ENCODE measurements at places on chromosomes 3 and 15. TPM values are rescaled to one million over a fixed set of nuclear protein-coding genes. Genes with fewer than 3 reads are reported as not detected.

GRCh38 chr3:154794391-154794790 is 285.7 kb upstream of the MME start:
- H3K27ac ChIP-seq: no peak overlapping the region
- no peaks in the 10 kb centered on the region for H3K4me1 ChIP-seq
- no peaks in the 10 kb centered on the region for H3K27me3 ChIP-seq
- no peak overlapping the region for H3K4me3 ChIP-seq

Gene EEF1AKMT4
- total RNA-seq: 1.6 TPM

Gene OGG1
- total RNA-seq: 9.2 TPM

- no peak overlapping the region for H3K4me3 ChIP-seq
- no peak for DNase-seq
- no peaks in the 10 kb centered on the region for H3K36me3 ChIP-seq
- H3K4me1 ChIP-seq: no peaks in the 10 kb centered on the region
- no peak overlapping the region for H3K27ac ChIP-seq
- H3K27me3 ChIP-seq: no peaks in the 10 kb centered on the region
These were observed 24.5 kb upstream of the RNF111 start for GRCh38 chr15:58962662-58963565.

- no peaks in the 10 kb centered on the region for H3K36me3 ChIP-seq
- no peak for DNase-seq
- H3K4me3 ChIP-seq: no peak overlapping the region
- H3K4me1 ChIP-seq: peaks cover 57% of the 10 kb centered on the region
- H3K27me3 ChIP-seq: no peaks in the 10 kb centered on the region
- no peak overlapping the region for H3K27ac ChIP-seq
These were observed 31.2 kb upstream of the LACTB start for GRCh38 chr15:63090472-63090871.

GRCh38 chr3:85939074-85939482 is 980.3 kb downstream of the CADM2 start:
- H3K4me3 ChIP-seq: no peak overlapping the region
- no peaks in the 10 kb centered on the region for H3K36me3 ChIP-seq
- H3K27me3 ChIP-seq: no peaks in the 10 kb centered on the region

- no peak overlapping the region for H3K27ac ChIP-seq
- no peaks in the 10 kb centered on the region for H3K27me3 ChIP-seq
- no peak overlapping the region for H3K4me3 ChIP-seq
- H3K36me3 ChIP-seq: no peaks in the 10 kb centered on the region
- H3K4me1 ChIP-seq: peaks cover 35% of the 10 kb centered on the region
These were observed 130.4 kb upstream of the PLXNA1 start for GRCh38 chr3:126852511-126852910.

Gene NMNAT3
- 10.7 TPM for total RNA-seq

GRCh38 chr3:153160451-153161137 is 1.4 kb upstream of the RAP2B start:
- peaks cover 49% of the 10 kb centered on the region for H3K4me1 ChIP-seq
- H3K27me3 ChIP-seq: no peaks in the 10 kb centered on the region
- H3K36me3 ChIP-seq: no peaks in the 10 kb centered on the region
- peak overlapping the region; percentile 97 for H3K4me3 ChIP-seq

DNA sequence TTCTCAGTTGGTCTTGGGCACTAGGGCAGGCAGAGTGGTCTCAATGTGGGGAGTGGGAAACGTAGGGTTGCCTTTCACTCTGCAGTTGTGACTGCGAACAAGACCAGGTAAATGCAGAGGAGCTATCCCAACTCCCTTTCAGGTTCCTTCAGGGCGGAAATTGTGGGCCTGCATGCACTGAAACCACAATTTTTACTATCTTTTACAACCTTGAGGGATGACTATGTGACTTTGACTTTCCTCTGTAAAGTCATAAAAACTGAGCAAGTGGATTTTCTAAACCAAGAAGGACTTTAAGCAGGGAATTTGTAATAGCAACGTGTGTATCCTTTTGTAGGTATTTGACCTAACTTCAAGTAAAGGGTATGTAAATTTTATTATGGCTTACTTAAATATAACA is 171.4 kb upstream of the CADPS start:
- no peak for DNase-seq
- H3K4me3 ChIP-seq: no peak overlapping the region
- no peak overlapping the region for H3K27ac ChIP-seq
- no peaks in the 10 kb centered on the region for H3K4me1 ChIP-seq
- no peaks in the 10 kb centered on the region for H3K27me3 ChIP-seq

Gene TM6SF1
- total RNA-seq: 4.7 TPM

Gene ZNF660
- total RNA-seq: 1.1 TPM

DNA sequence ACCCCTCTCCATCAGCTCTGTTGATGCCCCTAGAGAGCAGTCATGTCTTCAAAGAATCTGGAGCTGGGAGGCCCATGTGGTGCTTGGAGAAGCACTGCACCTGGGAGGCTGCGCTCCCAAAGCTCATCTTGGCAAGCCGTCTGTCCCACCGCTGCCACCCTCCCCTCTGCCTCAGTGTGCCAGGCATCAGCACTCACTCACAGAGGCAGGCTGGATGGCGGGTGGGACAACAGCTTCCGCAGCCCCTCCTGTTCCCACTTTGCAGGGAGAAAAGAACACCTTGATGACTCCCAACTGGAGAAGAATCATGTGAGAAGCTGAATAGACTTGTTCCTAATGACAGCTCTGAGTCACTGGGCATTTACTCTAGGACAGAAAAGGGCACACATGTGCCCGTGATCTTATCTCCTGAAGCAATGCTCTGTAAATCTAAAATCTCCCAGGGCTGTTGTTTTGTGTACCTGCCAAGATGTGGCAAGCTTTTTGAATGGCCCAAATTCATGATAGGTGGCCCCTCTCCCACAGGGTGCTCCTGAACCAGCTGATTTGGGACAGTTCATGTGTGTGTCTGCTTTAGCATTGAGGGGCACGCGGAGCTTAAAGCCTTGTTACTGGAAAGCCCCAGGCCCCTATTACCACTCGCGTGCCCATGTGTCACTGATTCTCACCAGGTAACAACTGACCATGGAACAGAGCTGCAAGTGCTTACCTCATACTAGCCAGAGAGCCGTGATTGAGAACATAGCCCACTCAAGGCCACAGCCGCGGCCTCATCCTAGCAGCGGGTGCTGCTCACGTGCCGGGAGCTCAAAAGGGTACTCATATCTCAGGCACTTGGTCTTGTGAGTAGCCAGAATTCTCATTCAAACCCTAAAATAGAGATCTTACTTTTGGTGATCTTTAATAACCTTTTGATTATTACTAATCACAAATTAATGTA is 104.4 kb downstream of the DNAJB8 start:
- H3K36me3 ChIP-seq: peaks cover 6% of the 10 kb centered on the region
- no peak overlapping the region for H3K27ac ChIP-seq
- H3K4me3 ChIP-seq: no peak overlapping the region
- DNase-seq: no peak

- no peak for DNase-seq
- H3K4me3 ChIP-seq: no peak overlapping the region
- H3K27me3 ChIP-seq: no peaks in the 10 kb centered on the region
- peaks cover 5% of the 10 kb centered on the region for H3K36me3 ChIP-seq
These were observed 59.2 kb downstream of the TBL1XR1 start for GRCh38 chr3:177137774-177138705.

Gene CCRL2
- 1.5 TPM for total RNA-seq

DNA sequence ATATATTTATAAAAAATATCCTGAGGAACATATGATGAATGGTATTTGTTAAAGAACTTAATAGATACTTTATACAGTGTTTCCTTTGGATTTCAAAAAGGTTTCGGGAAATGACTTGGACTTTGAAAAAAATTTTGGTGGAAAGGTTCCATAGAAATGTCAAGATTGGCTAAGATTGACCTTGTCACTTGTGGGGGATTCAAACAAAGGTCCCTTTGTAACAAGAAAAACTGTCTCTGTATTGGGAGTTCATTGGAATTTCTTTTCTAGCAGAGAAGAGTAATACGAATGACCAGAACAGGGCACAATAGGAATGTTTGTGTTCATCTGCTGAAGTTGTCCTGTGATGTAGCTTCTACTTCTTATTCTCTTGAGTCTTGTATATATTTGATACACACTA is 43.2 kb downstream of the ARHGEF26 start:
- no peak overlapping the region for H3K4me3 ChIP-seq
- no peaks in the 10 kb centered on the region for H3K4me1 ChIP-seq
- H3K36me3 ChIP-seq: no peaks in the 10 kb centered on the region
- H3K27me3 ChIP-seq: no peaks in the 10 kb centered on the region
- no peak for DNase-seq

DNA sequence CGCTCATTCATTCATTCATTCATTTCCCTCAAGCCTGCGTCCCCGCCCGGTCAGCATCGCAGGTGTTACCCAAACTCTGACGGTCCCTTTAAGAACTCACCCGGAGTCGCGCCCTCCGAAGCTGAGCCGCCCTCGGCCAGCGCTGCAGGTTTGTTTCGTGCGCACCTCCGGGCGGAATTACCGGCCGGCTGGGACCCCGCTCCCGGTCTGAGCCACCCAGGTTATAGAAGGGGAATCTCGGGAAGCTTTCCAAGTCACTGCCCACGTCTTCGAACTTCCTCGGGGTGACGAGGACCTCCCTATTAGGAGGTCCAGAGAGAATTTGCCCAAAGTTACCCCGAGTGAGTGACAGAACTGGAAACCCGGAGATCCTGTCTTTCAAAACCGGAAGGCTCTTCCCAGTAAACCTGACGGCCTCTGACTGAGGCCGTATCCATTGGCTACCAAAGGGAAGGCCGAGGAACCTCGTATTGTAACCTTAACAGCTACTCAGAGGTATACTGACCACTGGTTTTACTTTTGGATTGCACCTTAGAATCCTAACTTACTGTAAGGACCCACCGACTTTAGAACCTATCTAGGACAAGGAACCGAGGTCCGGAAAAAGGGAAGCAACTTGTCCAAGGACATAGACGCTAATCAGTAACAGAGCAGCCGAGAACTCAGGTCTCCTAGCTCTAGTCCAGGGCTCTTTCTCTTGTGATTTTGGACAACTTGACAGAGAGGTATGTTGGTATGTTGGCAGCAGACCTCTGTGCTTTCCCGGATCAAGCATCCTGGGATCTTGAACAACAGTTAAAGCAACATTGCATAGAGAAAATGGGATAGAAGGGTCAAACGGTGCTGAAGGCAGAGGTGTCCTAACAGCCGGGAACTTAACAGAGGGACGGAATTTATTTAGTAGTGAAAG is 788 bp upstream of the DLG1 start:
- peak; percentile 29 for DNase-seq
- H3K4me1 ChIP-seq: peaks cover 52% of the 10 kb centered on the region
- no peaks in the 10 kb centered on the region for H3K27me3 ChIP-seq
- peak overlapping the region; percentile 99 for H3K4me3 ChIP-seq
- peaks cover 8% of the 10 kb centered on the region for H3K36me3 ChIP-seq

Gene COL6A5
- not detected for total RNA-seq

Gene MBD4
- 18.8 TPM for total RNA-seq

Gene ELL3
- 0.82 TPM for total RNA-seq

- no peaks in the 10 kb centered on the region for H3K36me3 ChIP-seq
- no peaks in the 10 kb centered on the region for H3K4me1 ChIP-seq
- no peak overlapping the region for H3K27ac ChIP-seq
- peaks cover 12% of the 10 kb centered on the region for H3K27me3 ChIP-seq
These were observed 17.5 kb upstream of the SLC27A2 start for GRCh38 chr15:50164458-50164857.

Gene MEX3B
- total RNA-seq: 2.5 TPM

Gene GOLGA6D
- total RNA-seq: not detected

GRCh38 chr3:148954981-148955380 is 36.4 kb upstream of the GYG1 start:
- no peaks in the 10 kb centered on the region for H3K27me3 ChIP-seq
- H3K27ac ChIP-seq: no peak overlapping the region
- peaks cover 6% of the 10 kb centered on the region for H3K4me1 ChIP-seq
- no peak overlapping the region for H3K4me3 ChIP-seq
- no peaks in the 10 kb centered on the region for H3K36me3 ChIP-seq

DNA sequence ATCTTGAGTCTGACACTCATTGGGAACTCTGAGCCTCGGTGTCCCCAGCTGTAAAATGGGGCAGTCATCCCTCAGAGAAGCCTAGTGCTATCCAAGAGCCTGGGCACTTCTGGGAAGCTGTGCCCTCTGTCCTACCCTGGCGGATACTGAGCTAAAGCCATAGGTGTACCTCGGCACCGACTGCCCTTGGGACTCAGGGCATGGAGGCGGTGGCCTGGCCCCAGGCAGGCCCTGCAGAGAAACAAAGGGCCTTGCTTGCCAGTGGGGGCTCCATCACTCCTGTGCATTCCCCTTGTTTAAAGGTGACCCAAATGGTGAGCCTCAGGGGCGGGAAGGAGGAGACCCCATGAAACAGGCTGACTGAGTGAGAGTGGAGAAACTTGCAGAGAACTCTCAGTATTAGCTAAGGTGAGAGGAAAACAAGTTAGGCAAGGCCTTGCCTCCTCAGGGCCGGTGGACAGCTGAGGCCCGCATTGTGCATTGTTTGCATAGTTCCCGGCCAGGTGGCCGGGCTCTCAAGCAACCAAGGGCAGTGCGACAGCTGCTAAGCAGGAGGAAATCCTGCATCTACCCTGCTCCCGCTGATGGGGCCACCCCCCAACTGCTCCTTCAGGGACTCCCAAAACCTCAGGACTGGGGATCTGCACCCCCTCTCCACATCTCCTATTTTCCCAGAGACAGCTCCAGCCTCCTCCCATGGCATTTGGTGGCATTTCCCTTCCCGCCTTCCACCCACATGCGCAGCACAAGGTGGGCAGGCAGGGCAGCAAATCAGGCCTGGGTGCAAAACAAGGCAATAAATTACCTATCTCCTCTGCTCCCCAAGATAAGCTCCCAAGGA is 4.3 kb downstream of the PFKFB4 start:
- no peak overlapping the region for H3K4me3 ChIP-seq
- H3K36me3 ChIP-seq: no peaks in the 10 kb centered on the region
- no peak overlapping the region for H3K27ac ChIP-seq

Gene LRTM1
- total RNA-seq: not detected

- H3K4me3 ChIP-seq: peak overlapping the region; percentile 94
- peak; percentile 94 for DNase-seq
These were observed 1.0 kb downstream of the KAT2B start for GRCh38 chr3:20041197-20041780.

- no peak overlapping the region for H3K27ac ChIP-seq
- no peaks in the 10 kb centered on the region for H3K4me1 ChIP-seq
- H3K36me3 ChIP-seq: no peaks in the 10 kb centered on the region
- H3K27me3 ChIP-seq: peaks cover 9% of the 10 kb centered on the region
- DNase-seq: peak; percentile 22
These were observed 193.6 kb downstream of the CLSTN2 start for GRCh38 chr3:140128631-140129030.

GRCh38 chr15:35145336-35145735 is 60.2 kb upstream of the NANOGP8 start:
- no peak overlapping the region for H3K27ac ChIP-seq
- no peak for DNase-seq
- H3K36me3 ChIP-seq: no peaks in the 10 kb centered on the region

- no peak overlapping the region for H3K4me3 ChIP-seq
- no peaks in the 10 kb centered on the region for H3K36me3 ChIP-seq
- DNase-seq: no peak
- no peak overlapping the region for H3K27ac ChIP-seq
- no peaks in the 10 kb centered on the region for H3K4me1 ChIP-seq
These were observed 53.4 kb downstream of the TPRA1 start for GRCh38 chr3:127536830-127537812.

Data from left ventricle myocardium inferior (tissue), 1 donor.